NCI-H1436 (cell line): ENCODE measurements at places on chromosomes 2 and 18.

- no peak for DNase-seq
Observed at GRCh38 chr2:26864226-26864625, 16.3 kb downstream of the DPYSL5 start.

DNA sequence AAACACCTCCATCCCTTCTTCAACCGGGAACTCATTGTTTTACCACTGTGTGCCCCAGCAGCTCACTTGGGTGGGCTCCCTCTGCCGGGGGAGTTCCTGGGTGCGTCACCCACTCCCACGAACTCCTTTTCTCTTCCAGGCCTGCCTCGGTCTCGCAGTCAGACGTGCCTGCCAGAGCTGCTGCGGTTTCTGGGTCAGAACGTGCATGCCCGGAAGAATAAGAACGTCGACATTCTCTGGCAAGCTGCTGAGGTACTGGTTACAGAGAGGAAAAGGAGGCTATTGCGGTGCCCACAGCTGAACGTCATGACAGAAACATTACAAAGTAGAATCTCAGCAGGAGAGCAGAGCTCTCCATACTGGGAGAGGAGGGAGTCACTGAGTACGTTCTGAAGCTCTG is 35.6 kb downstream of the COA5 start:
- DNase-seq, result no peak

- no peak for DNase-seq
Observed at GRCh38 chr2:118808429-118808809, 39.0 kb downstream of the EN1 start.

GRCh38 chr2:101869527-101869926 is 122.2 kb upstream of the IL1R2 start:
- DNase-seq, result no peak

DNA sequence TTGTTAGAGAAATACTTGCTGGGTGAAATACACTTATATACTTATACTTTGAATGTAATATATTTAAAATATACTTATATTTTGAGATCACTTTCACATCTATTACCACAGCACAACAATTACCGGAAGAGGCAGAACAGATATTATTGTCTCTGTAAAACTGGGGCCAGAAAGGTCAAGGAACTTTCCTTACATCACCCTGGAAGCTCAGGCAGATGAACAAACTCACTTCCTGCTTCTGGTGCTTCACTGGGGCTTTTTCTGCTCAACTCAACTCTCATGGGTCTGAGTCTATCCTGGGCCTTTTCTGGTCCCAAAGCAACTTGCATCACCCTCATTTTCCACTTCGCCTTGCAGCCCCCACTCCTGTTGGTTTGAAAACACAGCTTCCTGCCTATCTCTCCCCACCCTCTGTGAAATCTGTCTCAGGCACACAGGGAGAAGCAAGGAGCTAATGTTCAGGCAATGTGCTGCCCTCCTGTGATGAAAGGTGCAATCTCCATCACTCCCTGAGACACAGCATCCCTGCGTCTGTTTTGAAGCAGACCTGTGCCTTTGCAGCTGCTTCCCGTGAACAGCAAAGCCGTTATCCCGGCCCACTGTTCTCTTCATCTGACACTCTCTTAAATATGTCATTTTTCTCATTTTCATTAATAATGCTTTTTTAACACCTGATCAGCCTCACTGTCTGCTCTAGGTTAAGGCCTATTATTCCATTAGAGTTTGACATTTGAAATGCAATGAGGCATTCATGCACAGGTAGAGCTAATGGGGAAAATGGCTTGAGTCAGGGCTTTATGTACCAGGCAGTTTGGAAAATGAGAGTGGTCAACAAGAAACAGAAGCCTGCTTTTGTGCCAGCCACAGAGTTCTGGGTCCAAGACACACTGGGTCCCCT is 251.9 kb upstream of the CHAC2 start:
- DNase-seq, result peak; percentile 3

- no peak for DNase-seq
Observed at GRCh38 chr2:238901461-238902057, 53.7 kb downstream of the TWIST2 start.

DNA sequence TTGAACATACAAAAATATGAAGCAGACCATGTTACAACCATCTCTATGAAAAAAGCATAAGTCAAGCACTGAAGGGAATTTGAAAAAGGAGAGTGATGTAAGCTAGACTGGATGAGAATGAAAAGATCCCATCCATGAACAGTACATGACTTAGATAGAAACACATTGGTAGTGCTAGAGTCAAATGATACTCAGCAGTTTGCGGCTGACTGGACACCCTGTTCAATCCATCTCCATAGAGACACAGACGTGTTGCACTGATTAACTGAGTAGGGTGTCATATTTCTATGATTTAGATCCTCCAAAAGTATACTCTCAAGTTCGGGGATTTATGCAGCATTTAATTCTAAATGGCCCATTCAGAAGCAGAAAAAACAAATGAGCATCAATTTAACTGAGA is 674.3 kb upstream of the NRXN1 start:
- peak; percentile 45 for DNase-seq

DNA sequence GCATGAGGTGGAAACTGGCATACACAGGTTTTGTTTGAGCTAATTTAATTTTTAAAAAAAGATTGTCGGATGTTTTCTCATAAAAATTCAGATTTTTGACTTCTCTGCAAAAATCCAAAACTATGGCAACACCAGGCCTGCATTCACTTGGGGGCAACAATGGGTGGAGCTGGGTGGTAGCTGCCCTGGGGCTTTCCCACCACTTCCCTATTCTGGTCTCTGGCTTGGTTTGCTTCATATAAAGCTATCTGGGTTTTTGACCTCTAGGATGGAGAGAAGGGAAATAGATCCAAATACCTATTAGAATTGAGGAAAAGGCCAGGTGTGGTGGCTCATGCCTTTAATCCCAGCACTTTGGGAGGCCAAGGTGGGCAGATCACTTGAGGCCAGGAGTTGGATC is 5.5 kb upstream of the CYP27A1 start:
- no peak for DNase-seq

DNA sequence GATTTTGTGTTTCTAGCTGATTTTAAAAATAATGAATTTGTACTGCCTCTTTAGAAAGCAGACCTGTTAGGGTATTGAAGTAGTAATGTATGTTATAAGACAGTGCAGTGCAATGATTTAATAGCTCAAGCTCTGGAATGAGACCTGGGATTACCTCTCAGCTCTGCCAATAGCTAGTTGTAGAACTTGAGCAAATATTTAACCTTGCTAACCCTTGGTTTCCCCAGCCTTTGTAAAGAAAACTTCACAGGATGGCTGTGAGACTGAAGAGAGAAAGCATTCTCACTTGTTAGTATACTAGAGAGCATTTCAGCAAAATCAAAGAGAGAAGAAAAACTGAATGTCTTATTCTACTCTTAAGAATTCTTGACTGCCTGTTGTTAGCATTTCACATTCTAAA is 293.9 kb downstream of the KIAA1328 start:
- DNase-seq, result no peak

- no peak for DNase-seq
Observed at GRCh38 chr2:152307863-152308262, 27.1 kb upstream of the FMNL2 start.

- no peak for DNase-seq
Observed at GRCh38 chr2:223219872-223220657, 168.1 kb downstream of the KCNE4 start.

GRCh38 chr2:120485096-120485495 is 139.2 kb downstream of the INHBB start:
- DNase-seq, result no peak

DNA sequence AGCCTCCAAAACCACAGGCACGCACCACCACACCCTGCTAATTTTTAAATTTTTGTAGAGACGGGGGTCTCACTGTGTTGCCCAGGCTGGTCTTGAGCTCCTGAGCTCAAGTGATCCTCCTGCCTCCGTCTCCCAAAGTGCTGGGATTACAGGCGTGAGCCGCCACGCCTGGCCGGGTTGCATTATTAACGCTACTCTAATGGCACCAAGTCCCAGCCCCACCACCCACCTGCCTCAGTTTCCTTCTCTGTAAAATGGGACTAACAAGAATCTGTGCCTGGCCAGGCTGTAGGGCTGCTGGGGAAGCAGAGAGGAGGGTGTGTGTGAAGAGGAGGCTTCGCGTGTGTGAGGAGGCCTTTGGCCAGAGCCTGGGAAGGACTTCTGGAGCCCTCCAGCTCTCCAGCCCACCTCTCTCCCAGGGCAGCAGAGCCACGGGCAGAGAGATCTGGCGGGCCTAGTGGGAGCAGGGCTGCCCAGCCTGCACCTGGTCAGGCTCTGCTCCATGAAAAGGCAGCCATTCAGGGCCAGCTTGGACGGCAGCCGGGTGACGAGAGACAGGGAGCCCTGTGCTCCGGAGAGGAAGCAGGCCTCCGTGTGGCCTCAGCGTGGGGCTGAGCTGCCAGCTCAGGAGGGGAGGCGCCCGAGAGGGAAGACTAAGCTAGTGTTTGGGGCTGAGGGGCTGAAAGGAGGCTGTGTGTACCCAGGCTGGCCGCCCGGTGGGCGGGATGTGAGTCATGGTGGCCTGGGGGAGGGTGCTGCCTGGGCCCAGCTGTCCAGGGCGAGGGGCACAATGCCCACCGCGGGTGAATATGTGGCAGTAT is 7.4 kb upstream of the B3GNT7 start:
- no peak for DNase-seq

GRCh38 chr2:171864357-171864985 is 29.6 kb downstream of the SLC25A12 start:
- DNase-seq, result no peak

GRCh38 chr18:44683556-44683955 is 2.9 kb downstream of the SETBP1 start:
- no peak for DNase-seq

DNA sequence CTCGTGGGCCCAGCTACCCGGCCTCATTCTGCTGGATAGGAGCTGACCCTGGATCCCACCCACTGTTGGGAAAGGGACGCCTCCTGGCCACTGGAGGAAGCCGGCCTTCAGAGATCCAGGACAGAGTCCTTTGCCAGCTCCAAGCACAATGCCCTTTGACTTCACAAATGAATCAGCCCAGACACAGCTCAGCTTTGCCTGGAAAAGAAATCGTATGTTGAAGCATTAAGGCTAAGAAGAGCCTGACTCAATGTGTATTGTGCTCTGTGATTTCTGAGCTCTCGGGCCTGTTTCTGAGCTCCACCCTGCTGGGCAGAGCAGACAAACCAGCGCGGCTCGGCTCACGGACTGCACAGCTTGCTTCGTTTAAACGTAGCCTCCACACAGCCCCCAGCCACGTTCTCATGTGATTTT is 162.9 kb upstream of the APCDD1 start:
- no peak for DNase-seq

GRCh38 chr2:234964631-234965461 is 13.0 kb downstream of the SH3BP4 start:
- DNase-seq, result no peak

DNA sequence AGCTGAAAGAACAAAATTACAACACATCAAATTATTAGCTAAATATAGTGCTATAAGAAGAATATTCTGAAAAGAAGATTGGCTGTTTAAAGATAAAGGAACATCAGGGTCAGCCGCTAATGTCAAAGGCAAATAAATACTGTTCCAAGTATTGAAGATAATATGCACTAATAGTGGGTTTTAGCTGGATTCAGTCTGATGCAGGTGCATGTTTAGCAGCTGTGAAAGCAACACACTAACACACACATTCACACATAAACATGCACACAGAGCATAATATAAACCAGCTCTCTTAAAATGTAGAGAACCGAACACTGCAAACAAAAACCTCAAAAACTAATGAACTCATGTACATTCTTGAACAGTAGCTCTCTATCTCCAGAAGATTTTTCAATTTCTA is 634.6 kb downstream of the ERBB4 start:
- DNase-seq, result no peak

GRCh38 chr18:12005538-12006487 is 24.5 kb downstream of the IMPA2 start:
- DNase-seq, result no peak

- peak; percentile 15 for DNase-seq
Observed at GRCh38 chr2:169734169-169734847, 676 bp downstream of the KLHL23 start.

DNA sequence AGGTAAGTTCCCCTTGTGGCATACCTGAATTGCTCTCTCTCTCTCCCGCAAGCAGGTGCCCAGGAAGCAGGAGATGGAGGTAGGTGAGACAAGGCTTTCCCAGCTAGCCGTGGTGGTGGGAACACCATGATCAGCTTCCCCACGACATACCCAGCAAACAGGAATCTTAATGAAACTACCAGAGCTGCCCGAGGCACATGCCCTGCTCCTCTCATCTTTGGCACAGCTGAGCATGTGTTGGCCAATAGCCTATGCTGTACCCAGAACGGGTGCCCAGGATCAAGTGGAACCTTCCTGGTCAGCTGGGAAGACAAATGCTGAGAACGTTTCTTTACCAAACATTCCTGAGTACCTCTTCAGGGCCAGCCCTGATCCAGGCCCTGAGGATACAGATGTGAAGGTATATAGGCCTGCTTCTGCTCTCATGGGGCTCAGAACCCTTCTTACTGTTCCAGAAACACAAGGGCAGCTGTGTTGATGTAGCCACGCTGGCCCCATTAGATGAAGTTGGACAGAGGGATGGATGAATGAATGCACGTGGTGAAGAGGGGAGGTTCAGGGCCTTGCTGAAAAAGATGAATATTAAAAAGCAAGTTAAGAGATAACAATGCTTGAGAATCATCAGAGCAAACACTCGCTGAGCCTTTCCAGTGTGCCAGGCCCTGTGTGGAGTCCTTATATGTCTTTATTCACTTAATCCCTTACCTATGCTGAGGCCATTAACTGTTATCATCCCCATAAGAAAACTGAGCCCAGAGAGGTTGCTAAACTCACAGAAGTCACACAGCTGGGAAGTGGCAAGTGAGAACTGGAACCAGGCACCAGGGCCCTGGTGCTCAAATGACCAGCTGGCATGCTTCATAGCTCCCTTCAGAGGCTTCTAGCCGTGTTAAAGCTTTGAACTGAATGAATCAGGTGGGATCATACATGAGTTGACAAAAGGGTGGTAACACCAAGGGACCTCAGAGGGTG is 68.8 kb upstream of the TMEM247 start:
- no peak for DNase-seq

- DNase-seq, result peak; percentile 17
Observed at GRCh38 chr2:43605079-43605655, 9.3 kb upstream of the THADA start.

DNA sequence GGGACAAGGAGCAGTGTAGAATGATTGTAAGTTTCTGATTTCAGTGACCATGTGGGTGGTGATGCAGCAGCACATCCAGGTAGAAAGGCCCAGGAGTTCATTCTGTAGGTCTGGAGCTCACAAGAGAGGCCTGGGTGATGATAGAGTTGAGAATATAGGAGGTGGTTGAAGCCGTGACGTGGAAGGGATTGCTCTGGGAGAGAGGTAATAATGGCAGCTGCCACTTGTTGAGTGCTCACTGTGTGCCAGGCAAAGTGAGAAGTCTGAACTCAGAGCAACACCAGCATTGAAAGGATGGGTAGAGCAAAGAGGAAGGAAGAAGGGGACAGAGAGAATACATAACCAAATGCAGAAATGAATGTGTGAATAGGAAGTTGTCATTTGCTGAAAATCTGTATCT is 3.3 kb downstream of the TTLL4 start:
- DNase-seq, result no peak

- DNase-seq, result no peak
Observed at GRCh38 chr18:3457261-3457724, 7.3 kb downstream of the TGIF1 start.

GRCh38 chr2:205386109-205386508 is 296.2 kb upstream of the NRP2 start:
- DNase-seq, result no peak
